Right lung (tissue), 10 donors: ENCODE measurements at places on chromosomes 1 and 21. TPM values are rescaled to one million over a fixed set of nuclear protein-coding genes. Genes with fewer than 3 reads are reported as not detected.
A peak's percentile ranks its signal among the peaks of the same experiment; 100 is the strongest.

GRCh38 chr1:155113450-155113980 is 14.2 kb upstream of the EFNA1 start:
- DNase-seq: no peak

DNA sequence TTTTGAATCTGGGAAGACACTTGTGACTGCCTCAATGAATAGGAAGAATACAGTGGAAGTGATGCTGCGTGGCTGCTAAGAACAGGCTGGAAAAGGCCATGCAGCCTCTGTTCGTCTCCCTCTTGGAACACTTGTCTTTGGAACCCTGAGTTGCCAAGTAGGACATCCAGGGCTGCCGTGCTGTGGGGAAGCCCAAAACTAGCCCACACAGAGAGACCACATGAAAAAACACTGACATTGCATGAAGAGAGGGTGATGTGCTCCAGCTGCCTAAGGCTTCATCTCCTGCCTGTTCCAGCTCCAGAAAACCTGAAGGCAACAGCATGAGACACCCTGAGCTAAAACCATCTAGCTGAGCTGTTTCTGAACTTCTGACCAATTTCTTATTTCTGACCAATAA is 61.1 kb upstream of the GNG4 start:
- peak; percentile 72 for DNase-seq

DNA sequence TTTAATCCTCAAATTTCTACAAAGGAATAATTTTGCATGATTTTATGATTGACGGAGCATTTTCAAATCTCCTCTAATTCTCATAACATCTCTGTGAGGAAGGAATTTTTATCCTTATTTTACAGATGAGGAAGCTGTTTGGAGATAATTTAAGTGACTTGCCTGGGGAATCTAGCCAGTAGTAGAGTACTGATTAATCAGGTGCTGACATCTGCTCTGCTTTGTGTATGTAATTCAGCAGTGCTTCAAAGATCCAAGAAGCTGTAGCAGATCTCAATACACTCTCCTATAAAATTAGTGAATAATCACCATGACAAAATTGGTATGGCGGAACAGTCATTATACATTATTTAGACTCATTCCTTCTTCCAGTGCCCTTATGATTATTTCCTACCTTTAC is 46.0 kb downstream of the DPH5 start:
- peak; percentile 80 for DNase-seq

DNA sequence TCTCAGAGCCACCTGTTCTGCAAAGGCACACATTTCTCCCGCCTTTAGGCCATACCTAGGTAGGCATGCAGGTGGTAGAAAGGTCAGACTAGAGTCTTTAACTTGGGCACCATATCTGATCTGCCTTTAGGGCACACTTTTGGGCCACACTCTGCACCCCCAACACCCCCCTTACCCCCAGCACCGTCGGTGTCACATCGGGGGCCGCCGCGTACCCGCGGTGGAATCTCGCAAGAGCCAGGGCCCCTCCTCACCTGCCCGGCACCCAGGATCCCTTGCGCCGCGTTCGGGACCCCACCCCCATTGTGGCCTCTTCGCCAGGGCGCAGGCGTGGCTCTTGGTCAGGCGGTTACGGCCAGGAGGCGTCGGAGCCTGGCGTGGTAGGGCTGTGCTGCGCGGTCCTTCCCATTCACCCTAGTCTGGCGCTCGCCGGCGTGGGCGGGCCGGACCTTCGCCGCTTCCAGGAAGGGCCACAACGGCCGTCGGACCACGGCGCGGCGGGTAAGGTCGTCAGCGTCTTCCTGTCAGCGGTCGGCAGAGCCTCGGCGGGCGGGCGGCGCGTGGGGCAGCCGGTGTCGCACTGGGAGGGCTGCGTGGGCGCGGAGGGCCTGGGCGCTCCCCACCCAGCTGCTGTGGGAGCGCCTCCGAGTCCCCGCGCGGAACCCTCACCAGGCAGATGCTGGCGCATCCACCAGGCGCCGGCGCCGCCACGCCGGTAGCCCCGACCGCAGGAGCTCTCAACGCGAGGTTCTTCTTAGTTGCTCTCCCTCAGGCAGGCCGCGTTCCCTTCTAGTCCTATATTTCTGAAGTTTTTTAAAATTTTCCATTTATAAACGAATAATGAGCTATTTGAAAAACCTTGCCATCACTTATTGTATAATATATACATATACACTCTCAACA is at the start of gene DNAH14:
DNAH14 (plus strand) TSS at position 341 of the 903 bp plus-strand sequence. CDS start 23,028 bp downstream, outside the sequence.
- peak; percentile 69 for DNase-seq

DNA sequence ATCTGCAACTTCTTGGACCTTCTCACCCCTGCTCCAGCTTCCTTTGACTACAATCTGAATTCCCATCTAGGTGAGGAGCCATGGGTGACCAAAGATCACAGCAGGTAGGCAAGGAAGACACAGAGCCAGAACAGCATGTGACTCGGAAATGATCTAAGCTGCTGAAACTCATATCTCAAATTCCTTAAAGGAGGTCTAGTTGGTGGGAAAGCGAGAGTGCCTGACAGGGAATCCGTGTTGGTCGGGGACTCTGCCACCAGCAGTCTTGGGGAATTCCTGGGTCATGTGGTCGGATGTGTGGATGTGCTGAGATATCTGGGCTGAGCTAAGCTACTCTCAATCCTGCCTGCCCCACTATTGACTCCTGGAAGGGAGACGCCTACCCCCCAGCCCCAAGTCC is 3.2 kb upstream of the NUAK2 start:
- no peak for DNase-seq

The ICOSLG gene
- 3.3 TPM for polyA plus RNA-seq

DNA sequence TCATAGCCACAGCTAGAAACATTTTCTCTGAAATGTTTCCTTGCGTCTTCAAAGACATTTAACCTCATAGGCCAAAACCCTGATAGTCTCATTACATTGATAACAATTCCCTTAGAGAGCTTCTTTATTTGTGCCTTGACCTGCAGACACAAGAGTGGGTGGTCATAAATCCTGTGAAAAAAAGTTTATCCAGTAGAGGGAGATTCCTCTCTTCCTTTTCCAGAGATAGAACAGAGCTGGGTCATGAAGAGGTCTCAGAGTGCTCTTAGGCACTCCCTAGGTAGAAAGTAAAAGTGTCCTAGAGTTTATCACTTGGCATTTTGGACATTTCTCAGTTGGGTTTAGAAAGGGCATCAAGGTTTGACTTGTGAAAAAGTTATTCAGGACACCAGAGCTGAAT is 426.1 kb downstream of the NUF2 start:
- DNase-seq: no peak

DNA sequence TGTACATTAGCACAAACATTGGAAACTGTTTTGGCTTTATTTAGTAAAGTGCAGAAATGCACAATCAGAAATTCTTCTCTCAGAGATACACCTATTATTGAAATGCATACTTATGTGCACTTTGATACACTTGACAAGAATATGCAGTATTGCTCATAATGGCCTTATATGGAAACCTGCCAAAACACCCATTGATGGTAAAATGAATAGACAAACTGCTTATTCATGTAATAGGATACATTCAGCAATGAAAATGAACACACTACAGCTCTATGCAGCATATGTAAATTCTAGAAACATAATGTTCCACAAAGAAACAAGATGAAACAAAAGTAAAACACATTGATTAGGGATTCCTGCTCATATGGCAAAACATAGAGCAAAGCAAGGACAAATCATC is 223.9 kb downstream of the S1PR1 start:
- DNase-seq: no peak

- peak; percentile 36 for DNase-seq
Observed at GRCh38 chr1:114510274-114511031, 550 bp downstream of the TRIM33 start.

DNA sequence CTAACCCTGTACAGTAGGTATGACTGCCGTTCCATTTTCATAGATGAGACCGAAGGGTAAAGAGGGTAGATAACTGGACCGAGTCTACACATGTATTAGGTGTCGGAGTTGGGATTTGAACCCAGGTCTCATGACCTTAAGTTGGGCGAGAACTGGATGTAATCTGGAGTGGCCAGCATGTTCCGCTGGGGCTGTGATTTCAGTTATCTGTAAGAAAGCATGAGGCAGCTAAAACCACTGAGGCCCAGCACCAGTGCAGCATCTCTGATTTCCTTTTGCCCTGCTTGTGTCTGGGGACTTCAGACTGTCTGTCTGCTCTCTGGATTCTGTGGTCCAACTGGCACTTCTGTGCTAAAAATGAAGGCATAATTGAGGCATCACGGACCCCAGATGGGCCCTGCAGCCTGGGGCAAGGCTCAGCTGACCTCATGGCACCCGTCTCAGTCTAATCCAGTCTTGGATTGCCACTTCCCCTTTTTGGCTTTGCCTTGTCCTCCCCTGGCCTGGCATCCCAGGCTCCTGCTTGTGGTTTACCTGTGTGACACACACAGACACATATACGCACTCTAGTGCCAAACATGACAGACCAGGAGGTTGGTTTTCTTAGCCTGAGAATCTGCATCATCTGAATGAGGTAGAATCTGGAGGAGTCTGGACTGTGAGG is 180.2 kb downstream of the KIF26B start:
- DNase-seq: no peak

DNA sequence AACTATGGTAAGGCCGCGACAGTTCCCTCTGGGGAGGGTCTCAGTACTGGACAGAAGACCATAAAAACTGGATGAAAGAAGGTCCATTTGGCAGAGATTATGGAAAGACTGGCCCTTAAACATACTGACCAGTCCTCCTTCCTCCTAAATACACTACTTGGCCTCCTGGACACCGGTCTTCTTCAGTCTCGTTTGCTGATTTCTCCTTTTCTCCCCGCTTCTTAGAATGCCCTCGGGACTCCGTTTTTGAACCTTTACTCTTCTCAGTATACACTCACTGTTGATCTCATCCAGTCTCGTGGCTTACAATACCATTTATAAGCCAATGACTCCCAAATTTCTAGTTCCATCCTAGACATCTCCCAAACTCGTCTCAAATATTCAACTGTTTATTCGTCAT is 694 bp upstream of the MRPL9 start:
- no peak for DNase-seq

GRCh38 chr1:167182571-167183320 is 37.9 kb upstream of the POU2F1 start:
- DNase-seq: no peak

GRCh38 chr1:22618056-22618455 is 18.4 kb upstream of the C1QA start:
- DNase-seq: no peak

DNA sequence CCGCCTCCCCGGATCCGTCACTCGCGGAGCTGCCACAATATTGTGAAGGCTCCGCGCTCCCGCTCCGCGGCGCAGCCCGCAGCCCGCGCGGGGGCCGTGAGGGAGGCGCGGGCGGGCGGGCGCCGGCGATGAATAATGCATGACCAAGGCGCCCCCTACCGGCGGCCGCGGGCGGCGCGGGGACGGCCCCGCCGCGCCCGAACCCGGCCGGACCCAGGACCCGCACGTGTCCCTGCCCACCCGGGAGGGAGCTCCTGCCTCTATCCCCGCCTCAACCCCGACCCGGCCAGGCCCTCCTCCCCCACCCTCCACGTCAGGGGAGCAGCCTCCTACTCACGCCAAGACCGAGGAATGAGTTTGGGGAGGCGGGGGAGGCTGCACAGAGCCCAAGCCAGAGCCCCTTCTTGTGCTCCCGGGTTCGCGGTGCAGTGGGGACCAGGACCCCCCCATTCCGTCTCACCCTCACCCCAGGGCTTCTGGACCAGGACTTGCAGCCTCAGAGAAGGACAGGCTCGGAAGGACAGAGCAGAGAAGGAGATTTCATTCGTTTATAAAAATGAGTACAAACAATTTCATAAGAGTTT is 70.8 kb upstream of the CASZ1 start:
- peak; percentile 52 for DNase-seq

The CA6 gene
- 0.10 TPM for polyA plus RNA-seq

The SERINC2 gene
- polyA plus RNA-seq: 9.4 TPM

GRCh38 chr1:20829531-20829930 is 42.4 kb upstream of the HP1BP3 start:
- no peak for DNase-seq

The KRTAP23-1 gene
- polyA plus RNA-seq: not detected

DNA sequence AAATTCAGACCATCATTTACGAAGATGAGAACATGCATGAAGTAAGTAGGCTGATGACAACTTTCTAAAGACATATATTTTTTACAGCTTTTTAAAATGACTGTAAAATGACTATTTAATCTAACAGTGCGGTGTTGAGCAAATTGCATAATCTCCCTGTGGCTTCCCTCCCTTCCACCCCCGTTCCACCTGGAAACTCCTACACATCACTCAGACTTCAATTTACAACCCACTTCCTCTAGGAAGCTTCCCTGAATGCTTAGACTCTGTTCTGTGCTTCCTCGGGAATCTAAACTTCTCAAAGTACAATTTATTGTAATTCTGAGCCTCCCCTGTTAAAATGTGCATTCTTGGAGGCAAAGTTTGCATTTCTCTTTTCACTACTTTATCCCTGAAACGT is 354.9 kb downstream of the DPYD start:
- no peak for DNase-seq

The CELA3B gene
- not detected for polyA plus RNA-seq

The PIAS3 gene
- 60.7 TPM for polyA plus RNA-seq

The SPTA1 gene
- polyA plus RNA-seq: 8.3 TPM

The APH1A gene
- 189 TPM for polyA plus RNA-seq
